Activated naive CD4-positive, alpha-beta T cell treated with anti-CD3 and anti-CD28 coated beads, Interleukin-2, amount 10 ng/mL, durations not matched to agents 7 days and 5 days (primary cell): ENCODE measurements at places on chromosomes 13 and 19.
A peak's percentile ranks its signal among the peaks of the same experiment; 100 is the strongest.

GRCh38 chr19:46739290-46739771 lies 6.5 kb upstream of the FKRP start:
- DNase-seq = no peak

GRCh38 chr13:40047322-40047771 lies 391.9 kb downstream of the COG6 start:
- DNase-seq = no peak

DNA sequence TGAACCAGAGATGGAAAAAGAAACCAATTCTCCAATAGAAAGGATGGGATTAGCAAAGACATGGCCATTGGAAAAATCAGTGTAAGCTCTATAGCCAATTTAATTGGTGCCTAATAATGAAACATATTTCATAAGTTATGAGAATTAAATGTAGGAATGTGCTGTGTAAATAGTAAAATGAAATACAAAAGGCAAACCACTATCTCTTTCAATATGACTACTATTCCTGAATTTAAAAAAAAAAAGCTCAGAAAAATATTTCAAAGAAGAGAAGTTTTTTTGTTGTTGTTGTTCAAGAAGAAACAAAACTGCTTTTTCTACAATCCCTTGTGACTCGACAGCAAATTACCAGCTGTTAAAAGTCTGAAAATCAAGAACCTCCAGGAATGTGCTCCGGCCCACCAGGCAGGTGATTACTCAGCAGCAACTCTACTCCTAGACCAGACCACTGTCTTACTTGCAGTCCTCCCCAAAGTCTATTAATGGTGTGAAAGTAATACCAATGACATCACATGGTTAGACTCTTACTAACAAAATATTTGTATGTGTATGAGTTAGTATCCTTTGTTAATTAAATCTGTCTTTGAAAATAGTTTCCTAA lies 362.4 kb downstream of the KCTD12 start:
- no peak for DNase-seq

GRCh38 chr13:68666774-68667397 lies 1436.8 kb upstream of the PCDH9 start:
- no peak for DNase-seq

- DNase-seq = no peak
Observed at GRCh38 chr13:36888645-36889044, 31.4 kb downstream of the SMAD9 start.

- DNase-seq = no peak
Observed at GRCh38 chr13:32228330-32229041, 86.7 kb downstream of the ZAR1L start.

DNA sequence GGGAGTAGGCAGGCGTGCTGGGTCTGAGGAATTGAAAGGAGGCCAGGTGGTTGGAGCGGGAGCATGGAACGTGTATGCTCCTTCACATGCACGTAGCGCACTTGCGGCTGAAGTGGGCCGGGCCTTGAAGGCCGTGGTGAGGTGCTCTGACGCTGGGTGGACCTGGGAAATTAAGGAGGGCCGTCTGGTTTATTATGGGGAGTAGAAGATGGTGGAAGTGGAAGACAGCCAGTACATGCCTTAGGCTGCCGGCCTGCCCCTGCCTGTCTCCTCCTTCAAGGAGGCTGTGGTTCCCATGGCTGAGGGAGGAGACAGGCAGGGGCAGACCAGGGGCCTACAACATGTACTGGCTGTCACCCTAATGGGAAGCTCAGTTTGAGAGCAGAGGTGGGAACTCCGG lies 23.9 kb downstream of the GATAD2A start:
- no peak for DNase-seq

GRCh38 chr13:74889321-74889720 lies 592.6 kb downstream of the TBC1D4 start:
- no peak for DNase-seq

GRCh38 chr13:51494156-51494555 lies 41.3 kb upstream of the INTS6 start:
- DNase-seq = no peak

GRCh38 chr19:51251468-51251820 lies 564 bp downstream of the SIGLECL1 start:
- no peak for DNase-seq

GRCh38 chr19:3653865-3654513 lies 27.4 kb upstream of the CACTIN start:
- no peak for DNase-seq

DNA sequence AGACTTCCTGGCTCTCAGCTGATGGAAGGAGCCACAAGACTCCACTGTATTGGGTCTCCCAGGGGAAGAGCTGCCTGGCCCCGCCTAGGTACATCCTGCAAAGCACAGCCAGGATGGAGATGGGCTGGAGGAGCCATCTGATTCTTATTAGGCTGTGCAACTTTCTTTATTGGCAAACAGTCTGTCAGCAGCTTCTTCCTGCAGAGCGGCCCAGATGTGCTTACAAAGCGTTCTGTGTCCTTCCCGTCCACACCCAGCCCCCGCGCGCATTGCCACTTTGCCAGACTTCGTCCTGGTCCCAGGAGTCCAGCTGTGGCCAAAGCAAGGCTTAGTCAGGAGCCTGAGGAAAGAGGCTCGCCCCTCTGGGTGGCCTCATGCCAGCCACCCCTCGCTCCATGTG lies 409.3 kb downstream of the ZNF536 start:
- no peak for DNase-seq

- DNase-seq = no peak
Observed at GRCh38 chr13:88729605-88730004, 1058.4 kb downstream of the SLITRK5 start.

- no peak for DNase-seq
Observed at GRCh38 chr13:41670873-41671443, 213.6 kb downstream of the RGCC start.

GRCh38 chr13:51958217-51958547 lies 53.1 kb downstream of the ATP7B start:
- no peak for DNase-seq

GRCh38 chr13:51525567-51526167 lies 58.6 kb upstream of the WDFY2 start:
- DNase-seq = no peak

- DNase-seq = peak; percentile 82
Observed at GRCh38 chr19:49145573-49146407, 9.4 kb downstream of the HRC start.

GRCh38 chr13:98534821-98535220 lies 42.1 kb downstream of the STK24 start:
- DNase-seq = no peak

DNA sequence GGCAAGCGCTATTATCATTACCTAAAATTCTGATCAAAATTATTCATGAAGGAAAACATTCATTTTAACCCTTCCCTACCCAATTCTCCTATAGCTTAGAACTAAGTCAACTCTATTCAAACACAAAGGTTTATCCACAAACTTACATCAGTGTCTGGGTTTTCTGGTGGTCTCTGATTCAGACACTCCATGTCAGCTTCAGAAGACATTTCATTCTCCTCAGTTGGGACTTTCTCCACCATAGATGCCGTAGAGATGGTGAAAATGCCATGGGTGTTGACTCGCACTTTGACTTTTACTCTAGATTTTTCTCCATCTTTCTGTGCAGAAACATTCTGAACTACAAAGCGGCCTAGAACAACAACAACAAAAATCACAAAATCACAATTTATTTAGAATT lies 16.3 kb downstream of the HSPH1 start:
- no peak for DNase-seq

- no peak for DNase-seq
Observed at GRCh38 chr13:102286326-102286725, 115.5 kb downstream of the FGF14 start.

- DNase-seq = peak; percentile 71
Observed at GRCh38 chr13:112443995-112444311, 67.8 kb downstream of the SPACA7 start.

DNA sequence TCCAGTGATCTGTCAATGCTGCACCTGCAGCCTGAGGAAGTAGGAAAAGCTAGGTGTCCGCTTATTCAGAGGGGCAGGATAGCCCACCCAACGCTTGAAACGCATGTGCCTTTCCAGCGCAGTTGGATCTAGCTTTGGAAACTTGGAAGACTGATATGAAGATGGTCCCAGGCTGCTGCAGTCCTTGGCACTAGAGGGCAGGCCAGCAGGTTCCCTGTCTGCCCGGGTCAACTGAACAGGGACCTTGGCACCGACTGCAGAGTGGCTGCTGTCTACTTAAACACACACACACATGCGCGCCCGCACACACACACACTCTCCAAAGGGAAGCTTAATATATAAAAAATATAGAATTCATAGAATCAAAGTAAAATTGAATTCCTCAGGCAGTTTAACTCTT lies 100.0 kb downstream of the TSHZ3 start:
- no peak for DNase-seq

DNA sequence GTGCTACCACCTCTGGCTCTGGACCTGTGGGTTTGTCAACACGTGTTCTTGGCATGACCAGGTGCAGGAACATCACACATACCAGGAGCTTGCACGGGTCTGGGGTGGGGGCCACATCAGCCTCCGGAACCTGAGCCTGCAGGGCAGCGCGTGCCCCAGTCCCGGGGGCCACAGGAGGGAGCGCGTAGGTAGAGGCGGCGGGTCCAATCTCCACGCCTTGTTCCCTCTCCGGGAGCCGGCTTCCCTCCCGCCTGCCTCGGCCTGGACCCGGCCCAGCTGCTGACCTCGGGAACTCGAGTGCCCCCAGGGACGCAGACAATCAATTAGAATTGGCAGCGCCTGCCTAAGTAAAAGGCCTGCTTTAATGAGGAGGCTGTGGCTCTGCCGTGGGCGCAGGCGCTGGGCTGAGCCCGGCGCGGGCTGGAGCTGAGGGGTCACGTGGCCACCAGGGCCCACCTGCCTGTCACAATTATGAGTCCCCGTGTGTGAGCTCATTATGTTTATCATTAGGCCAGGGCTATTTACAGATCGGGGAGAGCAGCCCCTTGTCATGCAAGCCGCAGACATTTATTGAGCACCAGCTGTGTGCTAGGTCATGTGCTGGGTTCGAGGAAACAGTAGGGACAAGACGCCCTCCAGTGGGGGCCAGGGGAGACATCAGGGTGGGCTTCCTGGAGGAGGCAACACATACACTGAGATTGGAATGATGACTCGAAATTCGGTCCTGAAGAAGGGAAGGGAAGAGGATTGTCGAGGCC lies 32.2 kb upstream of the TNFAIP8L1 start:
- DNase-seq = no peak

DNA sequence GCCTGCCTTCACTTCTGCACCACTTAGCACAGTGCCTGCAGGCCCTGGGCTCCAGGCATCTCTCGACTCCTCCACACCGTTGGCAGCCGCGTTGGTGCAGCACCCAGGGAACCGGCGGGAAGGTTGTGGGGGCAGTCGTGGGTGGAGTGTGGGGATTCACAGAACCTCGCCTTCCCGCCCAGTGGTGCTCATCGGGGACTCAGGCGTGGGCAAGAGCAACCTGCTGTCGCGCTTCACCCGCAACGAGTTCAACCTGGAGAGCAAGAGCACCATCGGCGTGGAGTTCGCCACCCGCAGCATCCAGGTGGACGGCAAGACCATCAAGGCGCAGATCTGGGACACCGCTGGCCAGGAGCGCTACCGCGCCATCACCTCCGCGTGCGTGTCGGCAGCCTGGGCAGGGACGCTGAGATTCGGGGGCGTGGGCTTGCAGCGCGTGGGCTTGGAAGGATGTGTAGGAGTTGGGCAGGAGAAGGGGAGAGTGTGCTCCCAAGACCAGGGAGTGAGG lies 9.6 kb downstream of the RAB11B start:
- no peak for DNase-seq

DNA sequence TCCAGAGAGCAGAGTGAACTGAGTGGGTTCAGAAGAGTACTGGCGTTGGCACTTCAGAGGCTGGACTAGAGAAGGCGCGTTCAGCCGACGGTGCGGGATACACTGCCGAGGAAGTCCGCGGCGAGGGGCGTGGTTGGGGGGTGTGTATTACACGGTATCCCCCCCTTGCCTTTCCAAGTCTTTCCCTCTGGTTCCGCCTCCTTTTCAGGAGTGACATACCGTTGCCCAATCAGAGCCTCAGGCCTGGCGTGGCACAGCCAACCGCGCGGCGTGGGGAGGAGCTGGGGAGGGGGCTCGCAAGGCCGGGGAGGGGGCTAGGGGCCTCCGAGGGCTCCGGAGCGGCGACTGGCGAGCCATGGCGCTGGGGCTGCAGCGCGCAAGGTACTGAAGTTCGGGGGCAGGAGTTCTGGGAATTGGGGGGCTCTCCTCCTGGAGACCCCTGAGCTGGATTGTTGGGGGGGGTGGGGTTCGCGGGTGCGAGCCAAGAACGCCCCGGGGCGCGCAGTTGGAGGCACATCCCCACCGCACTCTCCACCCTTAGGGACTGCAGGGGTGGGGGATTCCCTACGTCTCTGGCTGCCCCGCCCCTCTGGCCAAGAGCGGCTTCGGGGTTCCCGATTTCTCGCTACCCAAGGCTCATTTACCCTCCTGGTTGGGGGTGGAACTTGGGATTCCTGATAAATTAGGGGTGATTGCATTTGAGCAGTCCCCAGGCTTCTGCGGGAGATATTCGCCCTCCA lies at the start of gene HIF3A:
Gene HIF3A (plus strand): TSS at position 321 of the 740 bp plus-strand sequence. CDS start 35 bp downstream, at position 356.
- DNase-seq = no peak

GRCh38 chr19:9205501-9206113 lies 13.8 kb downstream of the OR7D4 start:
- DNase-seq = peak; percentile 73

DNA sequence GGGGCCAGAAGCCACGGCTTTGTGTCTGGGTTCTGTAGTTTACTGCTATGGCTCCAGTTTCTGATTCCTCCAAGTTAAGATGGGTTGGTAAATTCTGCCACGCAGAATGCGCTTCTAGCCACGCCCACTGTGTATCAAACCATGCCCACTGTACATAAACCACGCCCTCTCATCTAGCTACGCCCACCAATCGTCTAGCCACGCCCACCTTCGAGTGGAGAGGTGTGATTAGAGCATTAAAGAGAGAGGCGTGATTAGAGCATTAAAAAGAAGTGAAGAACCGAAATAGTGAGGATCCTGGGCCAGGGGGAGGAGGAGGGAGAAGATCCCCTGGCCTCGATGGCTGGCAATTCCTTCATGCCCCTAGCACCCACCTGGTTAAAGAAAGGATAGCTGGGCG lies 43.7 kb upstream of the ADGRE5 start:
- peak; percentile 47 for DNase-seq

DNA sequence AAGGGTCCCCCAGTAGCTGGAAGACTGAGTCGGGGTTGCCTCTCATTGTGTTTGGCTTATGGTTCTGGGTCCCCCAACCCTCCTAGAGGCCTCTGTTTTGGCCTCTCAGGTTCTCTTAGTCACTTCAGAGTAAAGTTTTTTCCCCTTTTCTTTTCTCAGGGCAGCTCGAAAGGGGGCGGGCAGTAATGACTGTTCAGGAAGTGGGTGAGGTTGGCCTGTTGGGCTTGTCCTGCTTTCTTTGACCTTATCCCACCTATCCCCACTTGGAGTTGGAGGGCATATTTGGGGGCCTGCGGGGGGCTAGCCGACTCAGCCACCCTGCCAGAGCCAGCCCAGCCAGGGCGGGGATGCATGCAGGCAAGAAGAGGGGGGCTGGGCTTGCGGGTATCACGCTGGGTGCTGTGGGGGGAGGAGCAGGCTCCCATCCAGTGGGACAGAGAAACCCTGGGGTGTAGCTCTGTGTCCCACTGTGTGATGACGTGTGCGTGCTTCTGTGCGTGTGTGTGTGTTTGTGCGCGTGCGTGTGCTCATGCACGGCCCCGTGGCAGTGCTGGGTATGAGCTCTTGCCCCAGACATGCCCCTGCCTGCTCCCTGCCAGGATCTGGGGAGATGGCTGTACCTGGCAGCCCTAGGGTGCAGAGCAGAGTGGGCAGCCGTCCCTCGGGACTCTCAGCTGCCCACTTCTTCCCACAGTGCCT lies 1.4 kb downstream of the CIC start:
- DNase-seq = peak; percentile 82

- DNase-seq = no peak
Observed at GRCh38 chr19:55447421-55448174, 4.5 kb upstream of the SHISA7 start.

- DNase-seq = peak; percentile 69
Observed at GRCh38 chr19:6890938-6891337, 3.6 kb downstream of the ADGRE1 start.

GRCh38 chr13:114144606-114145244 lies 12.3 kb upstream of the RASA3 start:
- no peak for DNase-seq
